Smooth muscle cell of the pulmonary artery (primary cell): ENCODE measurements at places on chromosomes 2 and 18. TPM values are rescaled to one million over a fixed set of nuclear protein-coding genes. Genes with fewer than 3 reads are reported as not detected.

The DNAJC10 gene
- total RNA-seq = 163 and 191 TPM in 2 replicates

The CTIF gene
- 49.8 and 53.7 TPM in 2 replicates for total RNA-seq

The LOXHD1 gene
- total RNA-seq = not detected in 2 replicates

The CROCC2 gene
- total RNA-seq = 0.13 TPM in 1 of 2 replicates, not detected in the other
